ENCODE measurements at places on chromosomes 7 and 10.

DNA sequence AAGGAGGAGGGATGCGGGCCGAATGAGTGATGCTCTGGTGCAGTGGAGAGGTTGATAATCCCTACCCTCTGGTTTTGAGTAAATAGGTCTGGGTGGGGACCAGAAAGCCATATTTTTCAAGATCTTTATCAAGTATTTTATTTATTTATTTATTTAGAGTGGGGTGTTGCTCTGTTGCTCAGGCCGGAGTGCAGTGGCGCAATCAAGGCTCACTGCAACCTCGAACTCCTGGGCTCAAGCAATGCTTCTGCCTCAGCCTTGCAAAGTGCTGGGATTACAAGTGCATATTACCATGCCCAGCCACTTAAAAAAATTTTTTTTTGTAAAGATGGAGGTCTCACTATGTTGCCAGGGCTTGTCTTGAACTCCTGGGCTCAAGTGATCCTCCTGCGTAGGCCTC lies 21.6 kb downstream of the SVIL start:
- no peak for DNase-seq

DNA sequence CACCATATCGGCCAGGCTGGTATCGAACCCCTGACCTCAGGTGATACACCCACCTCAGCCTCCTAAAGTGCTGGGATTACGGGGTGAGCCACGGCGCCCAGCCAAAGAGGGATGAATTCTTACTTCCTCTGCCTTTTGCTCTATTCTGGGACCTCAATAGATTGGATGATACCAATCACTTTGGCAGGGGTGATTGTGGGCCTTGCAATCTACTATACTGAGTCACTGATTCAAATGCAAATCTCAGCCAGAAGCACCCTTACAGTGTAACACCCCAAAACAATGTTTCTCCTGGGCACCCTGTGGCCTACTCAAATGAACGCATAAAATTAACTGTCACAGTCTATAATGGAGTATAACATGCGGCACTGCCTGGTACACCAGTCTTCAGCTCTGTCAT lies 596.7 kb upstream of the LRRTM3 start:
- DNase-seq = no peak

GRCh38 chr7:42611289-42611928 lies 300.5 kb downstream of the C7orf25 start:
- DNase-seq = no peak

DNA sequence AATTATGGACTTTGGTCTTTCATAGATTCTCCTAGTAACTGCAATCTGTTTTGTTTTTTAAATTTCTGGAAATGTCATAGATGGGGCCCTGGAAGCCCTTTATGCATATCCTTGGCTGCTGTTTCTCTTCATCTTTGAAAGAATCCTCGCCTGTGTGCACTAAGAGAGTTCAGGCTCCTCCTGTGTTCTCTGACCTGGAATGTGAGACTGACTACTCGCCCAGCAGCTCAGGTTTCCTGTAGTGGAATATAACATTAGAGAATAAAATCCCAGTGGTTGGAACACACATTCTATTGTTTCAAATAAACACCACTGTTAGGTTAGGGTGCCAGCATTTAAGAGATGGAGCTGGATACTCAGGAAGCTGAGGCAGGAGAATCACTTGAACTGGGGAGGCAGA lies 56.3 kb downstream of the WDFY4 start:
- DNase-seq = no peak

DNA sequence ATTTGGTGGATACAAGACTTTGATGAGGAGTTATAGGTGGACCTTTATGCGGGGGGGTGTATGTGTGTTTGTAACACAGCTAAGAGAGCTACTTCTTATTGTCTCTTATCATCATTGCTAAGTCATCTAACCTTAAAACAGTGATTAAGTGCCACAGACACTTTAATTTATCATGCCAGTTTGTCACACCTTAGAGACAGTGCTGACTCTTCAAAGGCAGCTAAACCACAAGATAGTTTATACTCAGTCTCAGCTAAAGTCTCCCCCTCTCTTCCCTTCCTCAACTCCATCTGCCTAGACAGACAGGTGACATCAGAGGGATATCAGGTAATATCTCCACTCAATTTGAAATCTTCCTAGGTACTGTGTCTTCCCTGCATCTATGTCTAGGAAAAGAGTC lies 42.2 kb downstream of the MYPN start:
- DNase-seq = no peak

DNA sequence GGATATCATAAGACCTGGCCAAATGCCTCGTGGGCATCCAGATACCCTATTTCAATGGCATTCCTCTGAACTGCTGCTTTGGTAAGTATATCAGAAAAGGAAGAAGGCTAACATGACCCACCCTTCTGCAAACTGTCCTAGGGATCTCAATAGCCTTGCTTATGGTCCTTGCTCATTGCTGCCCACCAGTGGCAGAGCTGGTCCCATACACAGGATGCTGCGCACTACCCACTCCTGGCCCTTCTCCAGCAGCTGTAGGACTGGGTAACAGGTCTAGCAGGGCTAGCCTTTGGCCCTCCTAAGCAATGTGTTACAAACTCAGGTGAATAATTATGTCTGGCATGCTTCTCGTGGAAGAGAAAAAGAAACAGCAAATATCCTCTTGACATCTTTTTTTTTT lies 72.5 kb downstream of the C10orf90 start:
- DNase-seq = no peak

DNA sequence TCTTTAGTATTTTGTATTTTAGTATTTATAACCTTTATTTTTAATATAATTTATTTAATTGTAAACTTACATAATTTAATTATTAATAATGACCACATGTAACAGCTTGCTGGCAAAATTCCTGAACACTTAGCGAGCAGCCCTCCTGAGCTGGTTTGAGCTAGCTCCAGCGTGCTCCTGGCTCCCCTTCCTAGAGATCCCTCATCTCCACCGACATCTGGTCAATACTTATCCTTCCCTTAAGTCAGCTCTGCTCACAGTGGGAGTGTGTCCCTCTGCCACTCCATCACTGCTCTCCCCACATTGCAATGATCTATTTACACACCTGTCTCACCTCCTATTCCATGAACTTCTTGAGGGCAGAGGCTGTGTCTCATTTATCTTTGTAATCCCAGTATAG lies 20.6 kb upstream of the TBXAS1 start:
- DNase-seq = no peak

- DNase-seq = no peak
These were observed 30.2 kb upstream of the NRCAM start for GRCh38 chr7:108486291-108486966.

- no peak for DNase-seq
These were observed 30.6 kb downstream of the SEC61G start for GRCh38 chr7:54728411-54728810.

GRCh38 chr7:150631084-150631826 lies 930 bp downstream of the GIMAP6 start:
- DNase-seq = no peak

DNA sequence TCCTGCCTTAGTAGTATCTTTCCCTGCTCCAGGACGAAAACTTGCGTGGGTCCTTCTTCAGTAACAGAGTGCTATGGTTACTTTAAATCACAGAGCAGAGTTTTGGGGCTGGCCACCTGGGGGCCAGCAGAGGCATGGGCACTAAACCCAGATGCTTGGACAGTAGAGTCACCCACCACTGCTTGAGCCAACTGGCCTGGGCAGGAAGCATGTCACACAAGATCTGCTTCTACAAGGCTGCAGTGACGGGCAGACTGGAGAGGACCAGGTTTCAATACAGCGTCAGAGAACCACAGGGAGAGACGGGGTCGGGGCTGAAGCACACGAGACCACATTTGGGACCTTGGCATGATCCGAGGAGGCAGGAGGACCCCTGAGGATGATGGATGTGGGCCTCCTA lies 14.3 kb upstream of the DMBT1 start:
- no peak for DNase-seq

DNA sequence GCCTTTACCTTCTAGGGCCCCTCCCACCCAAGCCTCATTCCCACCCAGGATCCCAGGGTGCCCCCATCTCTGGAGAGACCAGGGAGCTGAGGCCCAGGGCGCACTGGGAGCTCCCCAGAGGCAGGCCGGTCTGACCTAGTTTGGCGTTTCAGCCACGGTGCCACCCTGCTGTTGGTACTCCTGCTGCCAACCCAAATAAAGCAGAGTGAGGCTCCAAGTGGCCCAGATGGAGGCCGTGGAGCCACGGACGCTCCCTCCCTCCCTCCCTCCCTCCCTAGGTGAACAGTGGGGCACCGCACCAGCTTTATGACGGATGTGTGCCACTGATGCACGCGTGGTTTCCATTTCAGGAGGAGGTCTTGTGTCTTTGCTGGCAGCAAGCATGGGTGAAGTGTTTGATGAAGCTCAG lies 1.8 kb downstream of the INPP5A start:
- DNase-seq = peak; percentile 16

- no peak for DNase-seq
These were observed 99.2 kb downstream of the ATXN7L1 start for GRCh38 chr7:105776986-105777910.

- DNase-seq = no peak
These were observed 296.1 kb upstream of the SEMA3A start for GRCh38 chr7:84490661-84491060.

- DNase-seq = no peak
These were observed 396.5 kb upstream of the NPVF start for GRCh38 chr7:25624833-25625232.
